NCI-H1417 treated with DMSO at 0.1 percent for 48 hours (cell line): ENCODE measurements at places on chromosomes 7 and 10.

GRCh38 chr10:17201794-17202116 is 283 bp upstream of the TRDMT1 start:
- no peak for DNase-seq

- DNase-seq: no peak
Measured at GRCh38 chr7:66152371-66153191, 37.9 kb downstream of the CRCP start.

GRCh38 chr10:85315657-85316056 is 987.3 kb downstream of the CCSER2 start:
- no peak for DNase-seq

GRCh38 chr10:50874723-50875122 is 10.7 kb downstream of the A1CF start:
- no peak for DNase-seq

GRCh38 chr10:14758994-14759664 is 15.6 kb downstream of the FAM107B start:
- DNase-seq: no peak

DNA sequence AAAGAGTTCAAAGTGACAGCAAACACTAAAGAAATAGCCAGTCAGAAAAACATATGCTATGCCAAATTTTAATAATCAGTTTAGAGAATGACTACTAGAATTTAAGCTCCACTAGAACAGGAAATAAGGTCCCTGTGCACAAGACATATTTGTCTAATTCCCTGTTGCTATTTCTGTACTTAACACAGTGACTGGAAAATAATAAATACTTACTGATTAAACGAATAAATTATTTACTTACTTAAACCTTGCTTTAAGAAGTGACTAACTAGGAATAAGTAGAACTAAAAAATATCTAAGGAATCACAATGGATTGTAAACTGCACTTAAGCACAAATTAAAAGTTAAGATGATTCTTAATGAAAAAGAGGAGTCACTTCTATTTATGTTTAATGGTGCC is 22.3 kb downstream of the NPS start:
- no peak for DNase-seq

DNA sequence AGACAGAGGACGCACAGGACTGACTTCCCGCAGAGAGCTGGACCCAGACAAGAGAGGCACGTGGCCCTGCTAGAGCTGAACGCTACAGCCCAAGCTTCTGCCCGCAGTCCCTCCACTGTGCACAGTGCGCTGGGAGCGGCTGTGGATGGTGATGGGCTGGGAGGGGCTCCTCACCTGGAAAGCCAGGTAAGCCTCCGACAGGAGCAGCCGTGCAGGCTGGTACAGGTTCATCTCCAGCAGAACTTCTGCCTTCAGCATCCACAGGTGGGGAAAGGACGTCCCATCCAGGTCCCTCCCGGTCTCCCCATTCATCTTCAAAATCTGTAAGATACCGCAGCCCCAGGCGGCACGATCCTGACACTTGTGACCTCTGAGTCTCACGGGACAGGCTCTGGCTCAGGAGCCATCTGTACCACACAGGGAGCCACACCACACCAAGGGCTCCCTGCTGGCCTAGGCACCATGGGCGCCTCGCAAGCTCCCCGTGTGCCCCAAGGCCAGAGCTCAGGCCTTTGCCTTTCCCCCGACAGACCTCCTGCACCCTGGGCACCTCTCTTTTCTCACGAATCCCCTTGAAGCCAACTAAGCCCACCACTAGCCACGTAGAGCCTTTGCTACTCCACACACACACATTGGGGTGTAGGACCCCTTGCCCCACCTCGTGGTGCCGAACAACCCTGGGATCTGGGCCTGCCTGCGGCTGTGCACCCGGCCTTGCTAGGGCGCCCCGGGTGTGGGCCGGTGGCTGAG is 76.3 kb downstream of the CFAP46 start:
- no peak for DNase-seq
